ENCODE measurements at places on chromosomes 12 and 14.

DNA sequence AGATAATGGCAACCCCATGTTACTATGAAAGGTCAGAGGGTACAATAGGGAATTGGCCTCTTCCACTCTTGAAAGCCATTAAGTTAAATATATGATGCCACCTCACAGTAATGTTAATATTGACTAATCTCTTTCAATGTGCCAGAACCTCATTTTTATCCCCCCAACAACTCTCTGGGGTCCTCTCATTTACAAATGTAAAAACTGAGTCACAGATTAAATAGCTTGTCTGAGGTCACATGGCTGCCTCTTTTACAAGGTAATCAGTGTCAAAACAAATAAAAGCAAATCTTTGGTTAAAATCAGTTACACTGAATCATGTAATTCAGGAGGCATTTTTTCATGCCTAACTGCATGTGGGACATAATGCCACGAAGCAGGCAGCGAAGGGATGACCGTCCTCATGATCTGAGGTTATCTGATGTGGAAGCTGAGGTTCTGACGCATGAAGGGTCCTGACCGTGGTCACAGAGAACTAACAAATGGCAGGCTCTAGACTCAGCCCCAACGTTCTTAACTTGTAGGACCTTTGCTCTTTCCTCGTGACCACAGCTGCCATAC lies 78.5 kb downstream of the PTPN21 start:
- DNase-seq = no peak

DNA sequence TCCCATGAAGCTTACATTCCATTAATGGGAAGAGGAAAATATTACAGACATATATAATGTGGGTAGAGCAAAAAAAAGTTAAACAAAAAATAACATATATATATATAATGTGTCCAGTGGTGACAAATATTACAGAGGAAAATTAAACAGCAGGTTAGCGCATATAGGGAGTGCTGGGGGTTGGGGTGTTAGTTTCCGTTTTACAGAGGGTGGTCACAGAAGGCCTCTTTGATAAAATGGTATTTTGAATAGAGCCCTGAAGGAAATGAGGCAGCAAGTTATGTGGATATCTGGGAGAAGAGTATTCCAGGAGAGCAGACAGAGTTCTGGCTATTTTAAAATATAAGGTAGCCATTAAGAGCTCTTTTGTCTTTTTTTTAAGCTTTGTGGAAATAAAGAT lies 73.2 kb downstream of the DCAF5 start:
- no peak for DNase-seq

DNA sequence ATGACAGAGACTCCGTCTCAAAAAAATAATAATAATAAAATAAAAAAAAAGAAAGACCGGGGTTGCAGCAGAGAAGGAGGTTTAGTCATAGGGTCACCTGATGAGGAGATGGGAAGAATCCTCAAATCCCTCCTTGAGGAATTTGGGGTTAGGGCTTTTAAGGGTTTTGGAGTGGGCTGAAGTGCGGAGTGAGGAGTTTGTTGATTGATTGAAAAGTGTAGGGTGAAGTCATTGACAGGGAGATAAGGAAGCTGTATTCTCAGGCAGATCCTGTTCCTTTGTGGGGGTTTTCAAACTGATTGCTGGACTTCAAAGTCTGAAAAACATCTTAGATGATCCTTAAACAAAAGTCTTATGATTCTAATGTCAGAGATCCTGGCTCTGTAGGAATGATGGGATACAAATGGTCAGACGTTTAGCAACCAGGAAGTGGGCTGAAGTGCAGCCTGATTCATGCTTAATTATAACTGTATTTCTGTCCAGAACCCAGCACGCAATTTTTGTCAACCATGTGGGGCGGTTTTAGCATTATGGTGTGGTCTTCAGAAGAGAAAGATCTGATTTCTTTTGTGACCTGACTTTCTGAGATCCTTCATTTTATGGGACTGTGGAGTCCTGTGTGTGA lies 16.0 kb downstream of the FNTB start:
- DNase-seq = no peak

GRCh38 chr14:101717663-101718490 lies 43.6 kb upstream of the PPP2R5C start:
- no peak for DNase-seq

GRCh38 chr14:69671365-69672030 lies 60.1 kb downstream of the SUSD6 start:
- DNase-seq = no peak

GRCh38 chr14:94965551-94966313 lies 191.6 kb downstream of the DICER1 start:
- DNase-seq = no peak

DNA sequence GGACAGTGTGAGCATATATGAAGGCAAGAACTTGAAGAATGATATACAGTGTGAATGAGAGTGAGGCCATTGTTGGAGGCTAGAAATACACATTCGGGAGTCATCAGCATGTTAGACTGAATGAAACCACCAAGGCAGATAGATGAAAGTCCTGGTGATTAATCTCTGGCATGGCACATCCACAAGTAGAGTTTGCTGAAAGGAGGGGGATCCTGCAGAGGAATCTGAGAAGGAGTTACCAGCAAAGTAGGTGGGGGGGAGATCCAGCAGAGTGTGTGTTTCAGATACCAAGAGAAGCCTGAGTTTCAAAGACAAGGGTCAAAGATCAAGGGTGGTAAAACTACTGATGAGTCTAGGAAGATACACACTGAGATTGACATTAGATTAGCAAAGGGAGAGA lies 426.7 kb upstream of the DCN start:
- no peak for DNase-seq

DNA sequence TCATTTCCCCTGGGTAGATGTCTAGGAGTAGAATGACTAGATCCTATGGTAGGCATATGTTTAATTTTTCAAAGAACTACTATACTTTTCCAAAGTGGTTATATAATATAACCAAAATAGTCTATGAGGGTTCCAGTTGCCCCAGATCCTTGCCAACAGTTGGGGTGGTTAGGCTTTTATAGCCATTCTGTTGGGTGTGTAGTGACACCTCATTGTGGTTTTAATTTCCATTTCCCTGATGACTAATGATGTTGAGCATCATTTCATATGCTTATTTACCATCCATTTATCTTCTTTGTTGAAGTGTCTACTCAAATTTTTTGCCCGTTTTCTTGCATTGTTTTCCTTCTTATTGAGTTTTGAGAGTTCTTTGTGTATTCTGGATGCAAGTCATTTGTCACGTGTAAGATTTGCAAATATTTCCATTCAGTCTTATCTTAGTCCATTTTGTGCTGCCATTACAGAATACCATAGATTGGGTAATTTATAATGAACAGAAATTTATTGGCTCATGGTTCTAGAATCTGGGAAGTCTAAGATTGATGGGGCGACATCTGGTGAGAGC lies 4.7 kb downstream of the SYNE2 start:
- peak; percentile 17 for DNase-seq
